T-helper 17 cell (primary cell): ENCODE measurements at places on chromosomes 3 and 15.
A peak's percentile ranks its signal among the peaks of the same experiment; 100 is the strongest.

DNA sequence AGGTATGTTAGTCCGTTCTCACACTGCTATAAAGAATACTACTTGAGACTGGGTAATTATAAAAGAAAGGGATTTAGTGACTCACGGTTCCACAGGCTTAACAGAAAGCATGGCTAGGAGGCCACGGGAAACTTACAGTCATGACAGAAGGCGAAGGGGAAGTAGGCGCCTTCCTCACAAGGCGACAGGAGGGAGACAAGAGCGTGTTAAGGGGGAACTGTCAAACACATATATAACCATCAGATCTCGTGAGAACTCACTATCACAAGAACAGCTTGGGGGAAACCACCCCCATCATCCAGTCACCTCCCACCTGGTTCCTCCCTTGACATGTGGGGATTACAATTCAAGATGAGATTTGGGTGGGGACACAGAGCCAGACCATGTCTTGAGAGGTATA lies 30.4 kb downstream of the SPRED1 start:
- H3K4me1 ChIP-seq = no peaks in the 10 kb centered on the region
- peaks cover 4% of the 10 kb centered on the region for H3K36me3 ChIP-seq
- H3K27ac ChIP-seq = no peak overlapping the region
- DNase-seq = no peak
- H3K27me3 ChIP-seq = peaks cover 46% of the 10 kb centered on the region
- no peak overlapping the region for H3K4me3 ChIP-seq

DNA sequence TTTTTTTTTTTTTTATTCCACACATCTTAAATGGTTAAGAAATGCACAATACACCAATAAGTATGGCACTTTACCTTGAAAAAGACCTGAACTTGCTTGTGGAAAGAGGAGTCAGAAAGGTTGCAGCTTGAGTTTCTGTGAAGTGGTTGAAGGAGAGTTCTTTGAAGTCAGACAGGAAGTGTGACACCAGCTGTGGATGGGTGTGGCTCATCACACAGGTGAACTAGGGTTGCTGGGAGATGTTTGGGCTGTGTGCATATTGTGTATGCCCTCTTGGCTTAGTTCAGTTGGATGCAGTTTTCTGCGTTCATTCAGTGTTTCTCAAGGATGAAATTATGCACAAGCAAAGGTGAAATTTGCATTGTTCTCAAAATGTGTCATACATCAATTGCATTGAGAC lies 6.3 kb downstream of the AEN start:
- H3K4me3 ChIP-seq = peak overlapping the region; percentile 71
- no peaks in the 10 kb centered on the region for H3K27me3 ChIP-seq
- peak overlapping the region; percentile 100 for H3K27ac ChIP-seq
- peaks cover 5% of the 10 kb centered on the region for H3K36me3 ChIP-seq
- peak; percentile 34 for DNase-seq
- H3K4me1 ChIP-seq = peaks cover 70% of the 10 kb centered on the region

DNA sequence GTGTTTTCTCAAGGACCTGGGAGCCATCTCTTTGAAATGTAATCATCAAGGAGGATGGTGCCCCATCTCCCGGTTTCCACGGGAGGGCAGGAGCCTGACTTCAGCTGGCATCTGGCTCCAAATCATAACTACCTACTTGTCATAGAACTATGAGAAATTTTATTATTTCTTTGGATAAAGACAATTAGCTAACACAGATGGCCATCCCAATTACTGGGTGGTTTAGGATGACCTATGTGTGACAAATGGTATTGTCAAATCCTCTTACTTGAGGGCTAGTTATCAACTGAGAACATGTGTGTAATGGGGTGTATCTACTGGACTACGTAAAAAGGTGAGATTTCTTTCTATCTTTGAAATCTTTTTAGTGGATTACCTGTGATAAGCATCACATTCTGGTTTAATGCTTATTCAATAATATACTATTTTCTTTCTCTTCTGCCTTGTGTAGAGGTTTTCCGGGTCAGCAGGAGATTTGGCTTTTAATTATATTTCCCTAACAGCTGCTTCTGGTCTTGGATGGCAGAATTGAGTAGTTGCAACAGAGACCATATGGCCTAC lies 15.3 kb upstream of the PARP14 start:
- H3K36me3 ChIP-seq = no peaks in the 10 kb centered on the region
- H3K27ac ChIP-seq = no peak overlapping the region
- H3K4me3 ChIP-seq = no peak overlapping the region
- no peaks in the 10 kb centered on the region for H3K27me3 ChIP-seq

DNA sequence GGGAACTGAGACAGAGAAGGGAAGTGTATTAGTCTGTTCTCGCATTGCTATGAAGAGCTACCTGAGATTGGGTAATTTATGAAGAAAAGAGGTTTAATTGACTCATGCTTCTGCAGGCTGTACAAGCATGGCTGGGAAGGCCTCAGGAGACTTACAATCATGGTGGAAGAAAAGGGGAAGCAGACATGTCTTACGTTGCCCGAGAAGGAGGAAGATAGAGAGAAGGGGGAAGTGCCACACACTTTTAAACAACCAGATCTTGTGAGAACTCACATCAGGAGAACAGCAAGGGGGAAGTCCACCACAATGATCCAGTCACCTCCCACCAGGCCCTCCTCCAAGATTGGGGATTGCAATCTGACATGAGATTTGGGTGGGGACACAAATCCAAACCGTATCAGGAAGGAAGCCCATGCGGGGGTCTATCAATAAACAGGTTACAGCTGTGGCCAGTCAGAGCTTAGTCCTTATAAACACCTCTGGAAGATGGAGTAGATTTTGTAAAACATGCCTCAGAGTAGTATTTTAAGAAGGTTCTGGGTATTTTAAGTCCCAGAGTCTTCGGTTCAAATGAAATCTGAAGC lies 153.9 kb downstream of the GHSR start:
- no peaks in the 10 kb centered on the region for H3K27me3 ChIP-seq
- H3K36me3 ChIP-seq = peaks cover 14% of the 10 kb centered on the region
- H3K4me1 ChIP-seq = peaks cover 15% of the 10 kb centered on the region
- DNase-seq = no peak

DNA sequence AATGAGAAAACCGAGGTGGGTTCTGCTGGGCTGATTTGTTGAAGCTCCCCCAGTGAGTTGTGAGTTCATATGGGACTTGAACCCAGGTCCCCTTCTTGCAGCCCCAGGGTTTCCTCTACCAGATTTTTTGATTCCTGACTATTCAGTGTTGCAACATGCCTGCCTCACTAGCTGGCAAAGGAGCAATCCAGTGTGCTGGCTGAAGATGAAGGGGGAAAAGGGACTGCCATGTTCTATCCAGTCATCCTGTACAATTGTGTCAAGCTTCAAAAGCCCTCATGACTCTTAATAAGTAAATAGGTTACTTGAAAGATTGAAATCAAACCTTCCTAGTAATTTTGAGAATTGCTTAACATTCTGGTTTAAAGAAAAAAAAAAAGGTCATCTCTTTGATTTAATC lies 211.5 kb upstream of the TP63 start:
- H3K4me3 ChIP-seq = no peak overlapping the region
- peaks cover 4% of the 10 kb centered on the region for H3K36me3 ChIP-seq
- no peaks in the 10 kb centered on the region for H3K4me1 ChIP-seq
- no peak overlapping the region for H3K27ac ChIP-seq

GRCh38 chr15:29135309-29135657 lies 134.3 kb downstream of the NSMCE3 start:
- DNase-seq = no peak
- peaks cover 2% of the 10 kb centered on the region for H3K36me3 ChIP-seq
- H3K27ac ChIP-seq = no peak overlapping the region
- H3K4me3 ChIP-seq = no peak overlapping the region

DNA sequence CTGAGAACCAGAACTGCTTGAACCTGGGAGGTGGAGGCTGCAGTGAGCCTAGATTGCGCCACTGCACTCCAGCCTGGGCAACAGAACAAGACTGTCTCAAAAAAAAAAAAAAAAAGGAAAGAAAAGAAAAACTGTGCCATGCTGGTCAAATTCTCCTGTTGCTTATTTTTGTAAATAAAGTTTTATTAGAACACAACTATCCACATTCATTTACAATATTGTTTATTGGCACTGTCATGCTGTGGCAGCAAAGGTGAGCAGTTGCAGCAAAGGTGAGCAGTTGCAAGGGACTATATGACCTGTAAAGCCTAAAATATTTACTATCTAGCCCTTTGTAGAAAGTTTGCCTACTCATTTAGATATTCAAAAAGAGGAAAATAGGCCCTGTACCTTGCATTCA lies 18.3 kb downstream of the ASTE1 start:
- no peaks in the 10 kb centered on the region for H3K27me3 ChIP-seq
- peaks cover 7% of the 10 kb centered on the region for H3K4me1 ChIP-seq
- peak overlapping the region; percentile 19 for H3K27ac ChIP-seq
- H3K36me3 ChIP-seq = peaks cover 12% of the 10 kb centered on the region
- no peak for DNase-seq
